Activated naive CD8-positive, alpha-beta T cell treated with anti-CD3 and anti-CD28 coated beads, Interleukin-2, amount 50 U/mL, for 16 hours (primary cell): ENCODE measurements at places on chromosomes 7 and 10.

DNA sequence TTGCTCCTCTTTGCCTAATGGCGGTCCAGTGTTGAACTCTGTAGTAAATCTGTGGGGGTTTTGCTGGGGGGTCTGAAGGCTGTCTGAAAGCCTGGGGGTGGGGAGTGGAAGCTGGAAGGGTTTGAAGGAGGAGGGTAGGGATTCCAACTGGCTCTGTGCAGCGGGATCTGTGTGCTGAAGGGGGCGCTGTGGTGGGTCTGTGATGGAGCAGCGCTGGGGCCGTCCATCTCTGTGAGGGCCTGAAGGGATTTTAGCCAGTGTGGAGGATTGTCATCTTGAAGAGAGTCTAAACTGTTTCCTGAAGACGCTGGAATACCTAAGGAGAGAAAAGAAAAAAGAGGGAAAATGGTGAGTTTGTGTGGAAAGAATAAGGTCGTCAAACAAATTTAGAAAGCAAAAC lies 129.2 kb downstream of the STRA8 start:
- DNase-seq: no peak

GRCh38 chr7:147818317-147818716 lies 772.2 kb upstream of the C7orf33 start:
- no peak for DNase-seq

- DNase-seq: no peak
Measured at GRCh38 chr10:120861178-120861855, 10.2 kb downstream of the WDR11 start.

GRCh38 chr10:69569396-69569934 lies 3.8 kb downstream of the NEUROG3 start:
- no peak for DNase-seq

DNA sequence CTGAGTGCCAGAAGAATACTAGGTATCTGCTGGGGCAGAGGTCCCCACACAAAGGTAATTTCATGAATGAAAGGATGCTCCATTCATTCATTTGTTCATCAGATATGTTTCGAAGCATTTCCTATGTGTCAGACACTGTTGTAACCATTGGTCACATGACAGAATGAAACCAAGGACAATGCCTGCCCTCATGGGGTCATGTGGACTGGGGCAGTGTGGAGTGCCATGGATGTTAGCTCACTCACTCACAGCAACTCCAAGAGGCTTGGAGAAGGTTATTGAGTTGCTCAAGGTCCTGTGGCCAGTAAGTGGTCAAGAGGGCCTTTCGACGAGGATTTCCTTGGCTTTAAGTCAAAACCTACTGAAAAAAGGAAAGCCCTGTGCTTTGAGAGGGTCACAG lies 223.5 kb downstream of the ARHGAP12 start:
- DNase-seq: no peak

DNA sequence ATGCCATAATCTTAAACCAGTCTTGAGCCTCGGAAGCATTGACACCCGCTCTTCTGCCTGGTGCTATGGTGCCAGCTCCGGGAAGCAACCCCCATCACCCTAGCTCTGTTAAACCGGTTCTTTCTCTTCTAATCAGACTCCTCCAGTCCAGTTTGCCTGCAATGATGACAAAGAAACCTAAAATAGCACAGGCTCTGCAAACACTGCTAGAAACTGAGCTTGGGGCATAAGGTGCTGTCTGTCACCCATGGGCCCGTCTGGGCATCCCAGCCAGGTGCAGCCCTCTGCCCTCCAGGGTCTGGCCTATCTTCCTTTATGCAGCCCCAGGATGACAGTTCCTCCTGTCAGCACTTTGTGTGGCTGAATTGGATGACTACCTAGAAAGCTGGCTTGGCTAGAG lies 14.2 kb upstream of the CAMK2G start:
- DNase-seq: no peak

GRCh38 chr10:32103721-32104120 lies 47.5 kb upstream of the KIF5B start:
- no peak for DNase-seq

DNA sequence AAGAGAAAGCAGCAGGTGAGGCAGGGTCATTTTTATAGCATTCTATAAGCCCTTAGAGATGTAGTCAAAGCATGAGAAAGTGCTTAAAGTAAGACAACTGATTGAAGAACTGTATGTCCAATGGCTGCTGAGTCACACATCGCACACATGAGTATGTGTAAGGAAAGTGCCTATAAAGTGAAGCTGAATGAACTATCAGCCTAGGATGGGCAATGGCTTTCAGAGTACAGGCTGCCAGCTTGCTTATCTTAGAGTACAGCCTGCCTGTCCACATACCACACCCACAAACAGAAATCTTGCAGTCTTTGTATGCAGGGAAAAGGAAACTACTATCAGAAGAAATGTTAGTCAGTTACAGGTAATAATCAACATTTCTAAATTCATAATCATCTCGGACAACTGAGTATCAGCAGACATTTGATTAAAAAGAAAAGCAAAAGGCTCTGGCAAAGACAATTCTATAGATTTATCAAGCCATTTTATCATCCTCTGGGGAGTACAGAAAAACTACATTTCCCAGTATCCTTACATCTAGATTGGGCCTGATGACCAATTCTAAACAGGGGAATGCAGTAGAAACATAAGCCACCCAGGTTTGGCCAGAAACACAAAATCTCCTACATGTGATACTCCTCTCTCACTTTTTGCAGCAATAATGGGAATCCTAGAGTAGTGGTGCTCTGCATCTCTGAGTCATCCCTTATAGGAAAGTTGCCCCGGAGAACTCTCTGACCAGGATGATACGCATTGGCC lies 16.2 kb upstream of the EPHB6 start:
- no peak for DNase-seq
